ENCODE measurements at places on chromosomes 5 and 9.

DNA sequence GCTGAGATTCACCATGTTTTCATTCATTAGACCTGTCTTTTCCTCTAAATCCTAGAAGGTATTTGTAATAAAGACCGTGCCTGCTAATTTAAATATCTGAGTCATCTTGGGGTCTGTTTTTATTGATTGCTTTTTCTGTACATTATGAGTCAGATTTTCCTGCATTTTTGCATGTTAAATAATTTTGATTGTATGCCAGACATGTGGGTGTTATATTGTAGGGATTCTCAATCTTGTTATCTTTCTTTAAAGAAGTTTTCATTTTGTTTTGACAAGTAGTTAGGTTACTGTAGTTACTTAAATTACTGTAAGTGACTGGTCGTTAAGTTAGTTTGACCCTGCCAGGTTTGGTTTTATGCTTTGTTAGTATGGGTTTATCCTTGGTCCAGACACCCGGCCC, 35.1 kb downstream of the EXOSC2 start:
- no peak for DNase-seq

DNA sequence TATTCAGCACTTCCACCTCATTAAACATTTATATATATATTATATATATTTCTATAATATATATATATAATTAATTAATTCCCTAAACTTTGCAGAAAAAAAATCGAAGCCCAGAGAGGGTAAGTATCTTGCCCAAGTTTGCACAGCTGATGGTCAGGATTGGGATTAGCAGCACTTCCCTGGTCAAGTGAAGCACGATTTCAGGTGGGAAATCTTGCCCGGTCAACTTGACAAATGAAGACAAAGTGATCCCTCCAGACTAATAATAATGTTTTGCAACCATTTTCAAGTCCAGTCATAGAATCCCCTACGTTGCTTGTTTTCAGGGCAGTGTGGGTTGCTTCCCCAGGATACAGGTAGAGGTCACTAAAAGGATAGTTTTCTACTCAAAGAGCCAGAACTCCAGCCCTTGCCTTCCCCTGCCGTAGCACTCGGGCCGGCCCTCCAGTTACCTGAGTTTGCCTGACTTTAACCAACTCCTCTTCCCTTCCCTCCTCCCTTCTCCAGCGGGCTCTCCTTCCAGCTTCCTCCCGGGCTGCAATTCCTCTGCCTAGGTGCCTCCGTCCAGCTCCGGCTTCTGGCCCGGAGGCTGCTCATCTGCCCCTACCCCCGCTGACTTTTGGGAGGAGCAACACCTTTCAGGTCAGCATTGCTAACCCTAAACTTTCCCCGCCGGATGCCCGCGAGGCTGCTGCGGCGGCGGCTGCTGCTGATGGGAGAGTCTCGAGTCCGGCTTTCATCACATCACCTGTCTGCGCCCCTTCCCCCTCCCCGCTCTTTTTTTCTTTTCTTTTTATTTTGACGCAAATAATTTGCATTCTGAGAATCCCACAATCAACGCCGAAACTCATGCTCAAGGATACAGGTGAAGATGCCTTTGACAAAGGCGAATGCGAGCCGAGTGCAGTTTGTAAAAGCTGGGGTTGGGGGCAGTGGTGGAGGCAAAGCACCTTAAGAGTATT, 930 bp downstream of the PRLR start:
- no peak for DNase-seq

GRCh38 chr9:134099123-134099761, 31.4 kb upstream of the BRD3 start:
- peak; percentile 67 for DNase-seq

GRCh38 chr5:146751781-146752401, 126.7 kb downstream of the PPP2R2B start:
- DNase-seq = no peak

DNA sequence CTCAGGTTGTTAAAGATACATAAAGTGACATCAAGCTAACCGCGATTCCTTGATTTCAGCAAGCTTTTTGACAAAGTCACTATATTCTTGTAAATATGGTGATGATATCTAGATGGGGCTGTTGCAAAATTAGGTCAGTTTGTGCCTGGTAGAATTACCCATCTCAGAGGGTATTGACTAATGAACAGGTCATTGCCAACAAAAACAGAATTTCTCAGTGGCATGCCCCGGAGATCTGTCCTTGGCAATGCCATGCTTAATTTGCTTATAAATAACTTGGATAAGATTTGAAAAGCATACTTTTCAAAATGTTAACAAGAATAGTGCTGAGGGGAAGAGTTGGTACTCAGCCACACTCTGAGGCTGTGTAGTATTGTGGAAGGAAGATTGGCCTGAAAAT, 783.3 kb upstream of the SEMA6A start:
- no peak for DNase-seq

- no peak for DNase-seq
Measured at GRCh38 chr5:151614565-151614964, 23.4 kb upstream of the FAT2 start.

GRCh38 chr9:132914924-132915323, 29.5 kb downstream of the TSC1 start:
- DNase-seq = no peak

DNA sequence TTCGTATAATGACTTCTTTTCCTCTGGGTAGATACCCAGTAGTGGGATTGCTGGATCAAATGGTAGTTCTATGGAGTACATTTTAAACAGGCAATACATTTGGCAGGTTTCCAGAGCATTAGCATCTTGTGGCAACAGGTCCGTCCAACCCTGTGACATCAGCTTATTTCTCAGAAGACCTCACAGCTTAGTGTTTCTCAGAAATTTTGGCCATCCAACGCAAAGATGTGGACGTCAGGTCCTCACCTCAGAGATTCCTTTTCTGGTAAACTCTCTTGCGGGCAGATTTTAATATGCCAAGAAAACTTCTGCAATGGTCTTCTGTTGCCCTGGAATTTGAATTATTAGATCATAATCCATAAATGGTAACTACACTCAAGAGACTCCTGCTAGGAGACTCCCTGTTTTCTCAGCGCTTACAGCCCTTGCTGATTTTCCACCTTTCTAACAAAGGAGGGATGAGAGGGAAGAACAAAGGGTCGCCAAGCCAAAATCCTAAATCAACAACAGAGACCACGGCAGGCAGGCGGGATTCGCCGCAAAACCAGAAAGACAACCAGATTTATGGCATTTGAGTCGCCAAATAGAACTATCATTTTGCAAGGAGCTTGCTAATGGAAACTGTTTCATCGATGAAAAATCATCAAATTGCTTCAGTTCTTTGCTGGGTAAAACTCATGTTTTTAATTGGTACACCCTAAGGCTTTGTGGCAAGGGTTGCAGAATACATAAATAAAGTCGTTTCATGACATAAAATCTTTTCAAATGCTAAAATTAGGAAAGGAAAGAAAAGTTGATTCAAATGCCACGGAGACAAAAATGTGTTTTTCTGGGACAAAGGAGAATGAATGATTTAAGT, 34.1 kb upstream of the PLPP1 start:
- DNase-seq = no peak

- DNase-seq = peak; percentile 28
Measured at GRCh38 chr9:94918038-94918753, 191.7 kb downstream of the AOPEP start.

DNA sequence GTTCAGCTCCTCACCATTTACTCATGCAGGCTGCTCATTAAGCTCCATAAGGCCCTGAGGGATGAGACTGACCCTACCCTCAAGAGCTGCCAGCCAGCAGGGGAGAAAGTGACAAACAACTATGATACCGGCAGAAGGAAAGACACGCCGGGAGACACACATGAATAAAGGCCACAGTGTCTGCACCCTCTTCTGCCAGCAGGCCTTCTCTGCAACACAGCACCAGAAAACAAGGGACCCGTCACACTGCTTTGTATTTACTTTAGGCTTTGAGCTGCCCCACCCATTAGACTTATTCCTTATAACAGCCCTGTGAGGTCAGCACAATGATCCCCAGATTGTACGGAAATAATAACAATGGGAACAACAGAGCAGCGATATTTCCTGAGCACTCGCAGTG, 7.2 kb downstream of the GABBR2 start:
- DNase-seq = no peak

GRCh38 chr5:39968381-39968780, 543.6 kb upstream of the DAB2 start:
- DNase-seq = no peak

- no peak for DNase-seq
Measured at GRCh38 chr5:17839848-17840247, 205.6 kb downstream of the TAF11L14 start.

- no peak for DNase-seq
Measured at GRCh38 chr5:71839096-71839884, 120.2 kb downstream of the CARTPT start.

DNA sequence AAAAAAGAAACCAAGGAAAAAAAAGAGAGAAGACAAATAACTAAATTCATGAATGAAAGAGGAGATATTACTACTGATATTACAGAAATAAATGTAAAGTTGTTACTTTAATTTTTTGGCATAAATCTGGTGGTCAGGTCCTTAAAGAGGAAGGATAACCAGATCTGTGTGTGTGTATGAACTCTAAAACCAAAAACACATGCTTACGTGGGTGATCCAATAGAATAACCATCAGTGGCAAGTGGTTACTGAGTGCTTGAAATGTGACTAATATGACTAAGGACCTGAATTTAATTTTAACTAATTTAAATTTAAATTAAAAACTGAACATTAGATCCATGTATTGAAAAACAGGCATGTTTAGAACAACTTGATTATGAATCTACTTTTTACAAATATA, 10.3 kb downstream of the SLC28A3 start:
- no peak for DNase-seq

DNA sequence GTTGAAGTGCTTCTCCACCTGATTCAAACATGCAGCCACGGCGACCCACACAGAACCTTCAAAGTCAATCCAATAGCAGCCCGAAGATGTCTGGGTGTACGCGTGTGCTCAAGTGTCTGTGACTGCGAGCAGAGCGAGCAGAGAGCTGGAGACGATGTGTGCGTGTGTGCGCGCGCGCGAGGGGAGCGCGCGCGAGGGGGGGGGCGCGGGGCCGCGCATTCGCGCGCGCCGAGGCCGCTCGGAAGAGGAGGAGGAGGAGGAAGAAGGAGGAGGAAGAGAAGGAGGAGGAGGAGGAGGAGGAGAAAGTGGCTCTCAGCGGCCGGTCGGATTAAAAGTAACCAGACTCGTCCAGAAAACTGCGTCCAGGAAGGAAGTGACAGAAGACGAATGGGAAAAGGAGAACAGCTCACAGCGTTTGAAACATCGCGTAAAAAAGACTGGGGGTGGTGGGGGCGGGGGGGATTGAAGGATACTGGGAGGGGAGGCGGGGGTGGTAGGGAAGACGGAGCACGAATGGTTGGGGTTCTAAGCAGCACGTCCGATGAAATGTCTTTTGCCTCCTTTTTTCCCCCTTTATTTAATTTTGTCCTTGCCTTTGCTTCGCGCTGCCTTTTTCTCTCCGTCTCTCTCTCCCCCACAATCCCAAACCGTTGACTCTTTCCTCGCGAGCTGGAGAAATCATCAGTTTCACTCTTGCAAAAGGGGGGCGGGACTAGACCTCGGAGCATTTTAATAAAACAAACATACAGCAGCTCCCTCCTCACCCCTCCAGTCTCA, at the start of gene MEF2C:
Gene MEF2C (minus strand): TSS at position 126 of the 777 bp plus-strand sequence. CDS start 59,396 bp downstream, outside the sequence.
- peak; percentile 78 for DNase-seq

DNA sequence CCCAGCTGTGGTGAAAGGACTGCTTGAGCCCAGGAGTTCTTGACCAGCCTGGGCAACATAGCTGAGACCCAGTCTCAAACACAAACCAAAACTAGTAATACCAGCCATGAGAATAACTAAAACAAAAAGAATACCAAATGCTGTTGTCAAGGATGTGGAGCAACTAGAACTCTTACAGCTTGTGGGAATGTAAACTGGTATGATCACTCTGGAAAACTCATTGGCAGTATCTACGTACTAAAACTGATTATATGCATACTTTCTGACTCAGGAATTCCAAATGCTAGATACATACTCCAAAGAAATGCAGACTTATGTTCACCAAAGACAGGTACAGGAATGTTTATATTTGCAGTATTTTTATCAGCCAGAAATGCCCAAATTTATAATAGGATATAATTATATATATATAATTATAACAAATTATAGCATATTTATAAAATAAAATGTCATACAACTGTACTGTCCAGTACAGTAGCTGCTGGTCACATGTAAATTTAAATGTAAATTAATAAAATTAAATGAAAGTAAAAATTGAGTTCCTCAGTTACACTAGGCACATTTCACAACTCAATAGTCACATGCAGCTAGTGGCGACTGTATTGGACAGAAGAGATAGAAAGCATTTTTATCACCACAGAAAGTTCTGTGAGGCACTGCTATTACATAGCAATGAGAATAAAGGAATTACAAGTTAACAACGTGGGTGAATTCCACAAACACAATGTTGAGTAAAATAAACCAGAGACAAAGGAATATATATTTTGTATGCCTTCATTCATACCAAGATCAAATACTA, 118.5 kb downstream of the GNAQ start:
- DNase-seq = no peak

DNA sequence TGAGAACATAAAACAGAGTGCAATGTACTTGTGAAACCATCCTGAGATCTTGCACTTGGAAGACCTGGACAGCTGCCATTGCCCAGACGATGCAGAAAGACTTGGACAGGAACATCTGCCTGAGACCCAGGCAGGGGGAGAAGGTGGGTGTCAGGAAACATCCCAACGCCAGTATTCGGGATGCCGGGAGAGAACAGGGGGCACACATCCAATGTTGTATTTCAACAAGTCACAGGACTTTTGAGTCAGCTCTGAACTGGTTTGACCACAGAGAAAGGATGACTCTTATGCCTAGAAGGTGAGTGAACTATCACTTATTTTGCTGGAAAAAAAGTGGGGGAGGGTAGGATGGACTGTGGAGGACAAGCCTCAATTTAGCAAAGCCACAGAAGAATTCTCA, 124.6 kb downstream of the ROR2 start:
- DNase-seq = no peak

DNA sequence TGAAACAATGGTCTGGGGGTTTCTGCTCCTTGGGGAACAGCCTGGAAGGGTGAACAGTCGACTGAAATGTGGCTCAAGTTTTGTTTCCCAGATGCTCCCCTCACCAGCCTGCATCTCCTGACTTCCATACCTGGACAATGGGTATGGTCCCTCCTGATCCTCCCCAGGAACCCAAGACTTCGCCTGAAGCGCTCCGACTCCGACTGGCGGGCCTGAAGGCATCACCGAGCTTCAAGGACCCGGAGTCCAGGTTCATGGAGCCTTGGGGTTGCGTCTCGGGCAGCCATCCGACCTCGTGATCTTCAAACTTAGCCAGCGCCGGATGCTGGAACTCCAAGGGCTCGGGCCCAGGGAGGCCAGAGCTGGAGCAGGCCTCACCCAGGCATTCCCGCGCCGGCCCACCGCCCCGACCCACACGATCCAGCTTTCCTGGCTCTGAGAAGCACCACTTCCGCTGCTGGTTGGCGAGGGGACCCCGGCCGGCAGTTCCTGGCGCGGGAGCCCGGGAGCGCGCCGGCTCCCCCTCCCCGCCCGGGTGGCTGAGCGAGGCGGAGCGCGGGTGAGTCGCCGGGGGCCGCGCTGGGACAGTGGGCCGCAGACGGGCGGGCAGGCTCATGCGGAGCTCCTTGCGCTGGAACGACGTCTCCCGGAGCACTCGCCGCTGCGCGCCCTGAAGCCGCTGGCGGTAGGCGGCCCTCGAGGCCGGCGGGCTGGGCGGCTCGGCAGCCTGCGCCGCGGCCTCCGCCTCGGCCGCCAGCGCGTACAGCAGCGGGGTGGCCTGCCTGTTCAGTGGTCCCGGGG, 5.2 kb downstream of the SHROOM1 start:
- no peak for DNase-seq

Data from OCI-LY7 (cell line).